ENCODE measurements at places on chromosomes 6 and 20.

- DNase-seq = no peak
These were observed 40.3 kb downstream of the FYN start for GRCh38 chr6:111832833-111833418.

DNA sequence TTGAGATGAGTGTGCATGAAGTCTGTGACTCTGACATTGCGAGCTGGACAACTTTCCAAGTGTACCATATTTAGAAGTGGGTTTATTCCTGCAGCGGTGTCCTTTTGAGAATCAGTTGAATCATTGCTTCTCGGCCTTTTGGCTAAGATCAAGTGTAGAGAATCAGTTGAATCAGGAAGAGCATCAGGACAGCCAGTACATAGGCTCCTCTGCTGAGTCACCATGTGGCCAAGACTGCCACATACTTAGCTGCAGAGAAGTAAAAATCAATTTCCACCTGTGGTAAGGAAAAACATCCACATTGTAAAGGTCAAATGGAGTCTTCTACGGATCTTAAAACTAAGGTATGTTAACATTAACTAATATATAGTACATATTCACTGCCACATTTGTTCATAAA lies 428.4 kb upstream of the MARCKS start:
- DNase-seq = no peak

GRCh38 chr6:71851214-71851613 lies 35.1 kb upstream of the RIMS1 start:
- DNase-seq = no peak

DNA sequence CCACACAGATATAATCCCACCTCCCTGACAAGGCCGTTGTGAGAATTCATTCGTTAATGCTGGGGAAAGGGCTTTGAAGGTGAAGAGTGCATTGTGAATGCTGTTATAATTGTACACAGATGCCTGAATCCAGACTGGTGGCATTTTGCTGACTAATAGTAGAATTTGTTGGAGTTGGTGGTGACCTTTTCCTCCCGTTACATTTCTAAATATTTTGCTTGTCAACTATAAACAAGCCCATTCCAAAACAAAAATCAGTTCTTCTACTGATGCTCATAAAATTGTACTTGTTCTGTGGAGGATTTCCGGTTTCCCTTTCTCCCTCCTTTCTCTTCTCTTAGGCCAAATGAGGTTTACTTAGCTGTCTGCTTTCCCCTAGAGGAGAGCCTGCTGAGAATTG lies 253.1 kb upstream of the SUPT3H start:
- DNase-seq = no peak

DNA sequence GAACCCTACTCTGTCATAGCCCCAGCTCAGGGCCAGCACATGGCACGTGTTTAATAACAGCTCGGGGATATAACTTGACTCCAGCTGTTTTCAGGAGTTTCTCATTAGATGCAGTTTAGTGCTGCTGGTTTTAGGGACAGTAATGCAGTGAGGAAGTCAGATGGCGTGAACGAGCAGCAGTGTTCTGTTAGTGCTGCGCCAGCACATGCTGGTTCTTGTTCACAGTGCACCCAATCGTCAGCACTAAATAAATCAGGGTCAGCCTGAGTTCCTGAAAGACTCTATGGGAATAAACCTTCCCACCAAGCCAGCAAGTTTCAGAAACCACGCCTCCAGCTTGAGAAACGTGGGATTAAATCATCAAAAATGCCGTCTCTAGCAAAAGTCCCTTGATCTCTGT lies 235.9 kb upstream of the SUPT3H start:
- DNase-seq = no peak

DNA sequence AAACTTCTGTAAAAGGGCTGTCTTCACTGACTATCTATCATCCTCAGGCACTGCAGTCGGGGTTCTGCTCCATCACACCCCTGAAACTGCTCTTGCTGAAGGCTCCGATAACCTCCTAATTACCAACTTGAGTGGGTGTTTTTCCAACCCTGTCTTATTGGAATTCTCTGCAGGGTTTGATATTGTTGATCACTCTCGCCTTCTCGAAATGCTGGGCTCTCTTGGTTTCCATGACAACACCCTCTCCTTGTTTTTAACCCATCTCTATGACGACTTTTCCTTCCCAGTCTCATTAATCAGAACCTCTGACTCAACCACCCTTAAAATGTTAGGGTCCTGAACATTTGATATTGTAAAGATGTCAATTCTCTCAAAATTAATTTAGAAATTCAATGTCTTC lies 39.4 kb upstream of the NNAT start:
- no peak for DNase-seq

GRCh38 chr20:38245753-38246152 lies 14.8 kb downstream of the KIAA1755 start:
- DNase-seq = no peak

GRCh38 chr6:161732594-161732993 lies 458.7 kb upstream of the AGPAT4 start:
- no peak for DNase-seq

- no peak for DNase-seq
These were observed 87.8 kb downstream of the CTNNBL1 start for GRCh38 chr20:37781626-37782025.

GRCh38 chr20:4613718-4614620 lies 107.7 kb upstream of the PRND start:
- DNase-seq = no peak

GRCh38 chr20:35994994-35995453 lies 26.6 kb downstream of the CNBD2 start:
- peak; percentile 70 for DNase-seq

GRCh38 chr6:73460056-73460455 lies 1.5 kb upstream of the MTO1 start:
- no peak for DNase-seq
